ENCODE measurements at places on chromosomes 4 and X. TPM values are rescaled to one million over a fixed set of nuclear protein-coding genes. Genes with fewer than 3 reads are reported as not detected.

Gene SRPX
- total RNA-seq = 41.8 TPM

Gene VCX3B
- total RNA-seq = not detected

Gene RTL3
- not detected for total RNA-seq

Gene HPSE
- total RNA-seq = 2.5 TPM

Gene AGA
- total RNA-seq = 33.9 TPM

Gene VBP1
- total RNA-seq = 142 TPM

Gene FGF2
- total RNA-seq = 38.1 TPM

Gene SSX4B
- not detected for total RNA-seq

Gene COQ2
- total RNA-seq = 14.1 TPM

Gene ZGRF1
- 21.8 TPM for total RNA-seq

Gene CXCL6
- 2.9 TPM for total RNA-seq

Gene CLDN34
- 0.30 TPM for total RNA-seq

Gene CXCR3
- not detected for total RNA-seq

Gene CXorf49
- not detected for total RNA-seq

Gene MAB21L2
- 25.7 TPM for total RNA-seq

Gene ERAS
- total RNA-seq = 0.22 TPM

Gene HTR2C
- total RNA-seq = 47.4 TPM

Data from spinal cord (tissue), 10 donors.